ENCODE measurements at places on chromosomes 4 and X.

- DNase-seq = no peak
These were observed 165.6 kb upstream of the GLRA2 start for GRCh38 chrX:14363728-14364127.

DNA sequence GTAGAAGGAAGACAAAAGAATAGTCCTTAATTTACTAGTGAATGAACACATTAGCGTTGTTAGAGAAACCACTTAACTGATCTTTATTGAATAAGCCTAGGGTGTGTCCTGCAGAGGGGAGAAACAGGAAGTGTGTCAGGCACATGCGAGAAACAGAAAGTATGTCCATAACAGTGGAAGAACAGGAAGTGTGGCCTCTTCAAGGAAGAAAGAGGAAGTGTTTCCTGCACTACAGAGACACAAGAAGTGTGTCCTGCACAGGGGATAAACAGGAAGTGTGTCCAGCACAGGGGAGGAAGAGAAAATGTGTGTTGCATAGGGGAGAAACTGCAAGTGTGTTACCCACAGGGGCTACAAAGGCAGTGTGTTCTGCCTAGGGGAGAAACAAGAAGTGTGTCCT is 539.6 kb upstream of the PRKX start:
- no peak for DNase-seq

DNA sequence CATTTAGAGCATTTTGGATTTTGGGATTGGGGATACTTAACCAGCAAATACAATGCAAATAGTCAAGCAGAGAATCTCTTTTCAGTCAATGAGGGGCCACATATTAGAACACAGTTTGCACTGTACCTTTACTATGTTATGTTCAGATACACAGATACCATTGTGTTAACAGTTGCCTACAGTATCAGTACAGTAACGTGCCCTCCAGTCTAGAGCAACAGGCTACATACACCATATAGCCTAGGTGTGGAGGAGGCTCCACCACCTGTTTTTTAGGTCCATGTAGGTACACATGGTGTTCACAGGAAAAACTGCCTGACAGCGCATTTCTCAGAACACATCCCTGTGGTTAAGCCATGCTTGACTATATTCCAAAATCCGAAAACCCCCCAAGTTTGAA is 9.1 kb downstream of the GRPEL1 start:
- DNase-seq = no peak

DNA sequence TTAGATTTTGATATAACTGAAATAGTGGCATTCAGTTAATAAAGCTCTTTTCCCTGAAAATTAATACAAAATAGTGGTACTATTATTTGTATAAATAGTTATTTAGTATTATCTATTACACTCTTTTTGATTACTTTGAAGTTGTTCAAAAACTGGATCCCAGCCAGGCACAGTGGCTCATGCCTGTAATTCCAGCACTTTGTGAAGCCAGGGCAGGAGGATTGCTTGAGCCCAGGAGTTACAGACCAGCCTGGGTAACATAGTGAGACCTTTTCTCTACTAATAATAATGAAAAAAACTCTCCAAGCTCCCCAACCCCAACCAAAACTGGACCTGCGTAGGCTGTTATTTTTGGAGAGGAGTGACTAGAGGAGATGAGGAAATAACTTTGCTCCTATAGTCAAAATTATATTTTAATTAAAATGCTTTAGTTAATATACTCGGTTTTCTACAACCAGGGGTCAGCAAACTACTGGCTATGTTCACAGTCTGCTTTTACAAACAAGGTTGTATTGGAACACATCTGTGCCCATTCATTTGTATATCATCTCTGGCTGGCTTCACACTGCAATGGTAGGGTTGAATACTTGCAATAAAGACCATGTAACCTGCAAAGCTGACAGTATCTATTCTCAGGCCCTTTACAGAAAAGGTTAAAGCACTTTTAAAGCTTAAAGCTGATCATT is 27.6 kb downstream of the GUCY1A1 start:
- no peak for DNase-seq

GRCh38 chr4:73648478-73648877 is 28.2 kb upstream of the RASSF6 start:
- no peak for DNase-seq

DNA sequence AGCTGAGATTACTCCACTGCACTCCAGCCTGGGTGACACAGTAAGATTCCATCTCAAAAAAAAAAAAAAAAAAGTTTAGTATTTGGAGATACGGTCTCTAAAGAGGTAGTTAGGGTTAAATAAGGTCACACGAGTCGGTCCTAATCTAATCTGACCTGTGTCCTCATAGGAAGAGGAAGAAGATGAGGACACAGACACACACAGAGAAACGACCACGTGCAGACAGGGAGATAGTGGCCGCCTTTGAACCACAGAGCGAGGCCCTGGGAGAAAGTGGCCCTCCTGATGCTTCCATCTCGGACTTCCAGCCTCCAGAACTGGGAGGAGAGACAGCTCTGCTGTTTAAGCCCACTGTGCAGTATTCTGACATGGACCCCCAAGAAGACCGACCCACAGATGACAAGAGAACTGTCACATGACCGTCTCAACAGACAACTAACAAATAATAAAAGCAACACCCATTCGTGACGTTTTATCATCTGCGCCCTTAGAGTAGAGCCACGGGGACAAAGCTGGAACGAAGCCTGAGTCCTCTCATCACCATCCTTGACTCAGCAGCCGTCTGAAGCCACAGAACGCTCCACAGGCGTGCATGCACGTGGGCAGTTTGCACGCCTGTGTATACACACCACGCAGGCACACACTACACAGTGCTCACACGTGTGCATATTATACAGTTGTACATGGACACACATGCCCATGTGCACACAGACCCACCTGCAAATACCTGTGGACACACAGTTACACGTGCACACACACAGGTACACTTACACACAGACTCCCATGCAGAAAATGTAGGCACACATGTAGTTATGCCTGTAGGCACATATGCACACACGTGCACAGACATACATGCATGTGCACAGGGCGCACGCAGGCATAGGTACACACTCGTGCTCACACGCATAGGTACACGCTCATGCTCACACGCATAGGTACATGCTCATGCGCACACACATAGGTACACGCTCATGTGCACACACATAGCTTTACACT is 51.7 kb downstream of the FAM53A start:
- DNase-seq = peak; percentile 54
